Fibroblast of lung (primary cell): ENCODE measurements at places on chromosomes 3 and 15. TPM values are rescaled to one million over a fixed set of nuclear protein-coding genes. Genes with fewer than 3 reads are reported as not detected.
A peak's percentile ranks its signal among the peaks of the same experiment; 100 is the strongest.

GRCh38 chr15:40510201-40510600 lies 39.4 kb downstream of the CHST14 start:
- DNase-seq = no peak

DNA sequence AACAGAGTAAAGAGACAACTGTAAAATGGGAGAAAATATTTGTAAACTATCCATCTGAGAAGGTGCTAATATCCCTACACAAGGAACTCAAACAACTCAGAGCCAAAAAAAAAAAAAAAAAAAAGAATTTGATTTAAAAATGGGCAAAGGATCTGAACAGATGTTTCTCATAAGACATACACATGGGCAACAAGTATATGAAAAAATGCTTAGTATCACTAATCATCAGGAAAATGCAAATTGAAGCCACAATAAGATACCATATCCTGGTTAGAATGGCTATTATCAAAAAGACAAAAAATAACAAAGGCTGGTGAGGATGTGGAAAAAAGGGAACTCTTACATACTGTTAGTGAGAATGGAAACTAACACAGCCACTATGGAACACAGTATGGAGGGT lies 36.2 kb downstream of the TXNRD3 start:
- DNase-seq = peak; percentile 29

DNA sequence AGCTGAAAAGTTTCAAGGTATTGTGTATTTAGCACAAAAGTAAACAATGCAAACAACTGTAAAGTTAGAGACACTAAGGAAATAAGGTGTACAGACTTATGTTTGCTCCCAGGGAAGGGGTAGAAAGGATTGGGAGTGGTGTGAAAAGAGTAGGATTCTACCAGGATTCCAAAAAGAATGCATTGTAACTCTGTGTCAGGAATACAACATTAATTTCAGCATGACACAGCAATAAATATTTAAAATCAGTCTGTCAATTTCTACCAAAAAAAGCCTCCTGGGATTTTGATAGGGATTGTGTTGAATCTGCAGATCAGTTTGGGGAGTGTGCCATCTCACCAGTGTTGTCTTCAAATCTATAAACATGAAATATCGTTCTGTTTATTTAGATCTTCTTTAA lies 73.4 kb downstream of the LRRC28 start:
- no peak for DNase-seq

DNA sequence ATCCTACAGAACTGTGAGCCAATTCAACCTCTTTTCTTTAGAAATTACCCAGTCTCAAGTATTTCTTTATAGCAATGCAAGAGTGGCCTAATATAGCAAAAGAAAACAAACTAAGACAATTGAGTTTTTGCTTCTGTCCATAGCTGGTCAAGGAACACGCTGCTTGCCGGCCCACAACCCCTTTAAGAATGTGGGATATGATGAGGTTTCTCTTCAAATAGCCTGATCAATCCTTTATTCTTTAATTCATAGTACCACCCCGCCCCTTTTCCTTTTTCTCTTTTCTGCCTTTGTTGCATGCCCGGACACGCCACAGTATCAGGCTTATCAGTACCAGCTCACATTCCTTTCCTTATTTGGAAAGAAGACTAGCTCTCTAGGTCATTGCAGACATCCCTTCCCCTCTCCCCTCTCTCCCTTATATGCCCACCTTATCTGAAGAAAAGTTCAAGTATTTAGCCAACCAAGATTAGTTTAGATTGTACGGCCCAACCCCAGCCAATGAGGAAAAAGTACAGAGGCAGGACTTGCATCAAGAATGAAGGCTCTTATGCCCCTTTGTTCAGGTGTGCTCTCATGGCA lies 404.5 kb downstream of the OCA2 start:
- DNase-seq = no peak

- DNase-seq = no peak
Observed at GRCh38 chr3:138609898-138610266, 1.3 kb downstream of the FAIM start.

- peak; percentile 16 for DNase-seq
Observed at GRCh38 chr15:100987143-100987542, 68.0 kb downstream of the LRRK1 start.

The CCDC191 gene
- 1.8 and 3.3 TPM in 2 replicates for total RNA-seq

The DNAH12 gene
- under 0.01 and 0.17 TPM in 2 replicates for total RNA-seq

The GOLGA6A gene
- total RNA-seq = under 0.01 TPM in 1 of 2 replicates, not detected in the other
